Smooth muscle cell of the brain vasculature (primary cell): ENCODE measurements at places on chromosomes 7 and 10.

GRCh38 chr10:126090443-126090842 is 194.1 kb downstream of the FANK1 start:
- DNase-seq, result no peak

GRCh38 chr7:148266795-148267194 is 323.8 kb upstream of the C7orf33 start:
- DNase-seq, result no peak

DNA sequence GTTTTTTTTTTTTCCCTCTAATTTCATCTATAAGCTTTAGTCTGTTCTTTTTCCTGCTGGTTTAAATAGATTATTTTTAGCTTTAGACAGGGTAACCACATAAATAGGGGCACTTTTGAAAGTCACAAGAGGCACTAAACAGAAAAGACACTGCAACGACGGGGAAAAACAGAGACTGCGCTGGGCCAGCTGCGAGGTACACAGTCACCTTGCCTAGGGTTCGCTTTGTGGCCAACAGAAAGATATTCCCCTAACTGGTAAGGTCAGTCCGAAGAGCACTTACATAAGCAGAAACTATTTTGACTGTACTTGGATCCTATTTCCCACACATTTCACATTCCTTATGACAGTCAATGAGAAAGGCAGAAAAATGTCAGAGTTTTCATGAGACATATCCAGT is 175.6 kb upstream of the PHF14 start:
- no peak for DNase-seq

DNA sequence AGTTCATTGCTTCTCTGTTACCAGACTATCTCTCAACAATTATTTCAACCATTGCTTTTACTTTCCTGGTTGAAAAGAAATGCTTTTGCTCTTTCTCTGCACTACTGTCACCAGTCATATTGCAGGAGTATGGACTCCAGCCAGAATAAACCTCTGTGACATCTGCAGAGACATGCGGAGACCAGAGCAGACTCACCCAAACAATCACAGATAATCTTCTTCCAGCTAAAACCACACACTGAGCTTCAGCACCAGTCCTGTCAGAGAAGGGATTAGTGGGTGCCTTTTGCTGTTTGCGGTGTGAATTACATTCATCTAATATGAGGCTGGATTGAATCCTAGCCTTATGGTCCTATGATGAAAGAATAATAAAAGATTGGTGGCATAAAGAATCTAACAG is 258.6 kb downstream of the CNTNAP2 start:
- DNase-seq, result no peak

- no peak for DNase-seq
Observed at GRCh38 chr7:4845740-4846142, 16.1 kb downstream of the PAPOLB start.

DNA sequence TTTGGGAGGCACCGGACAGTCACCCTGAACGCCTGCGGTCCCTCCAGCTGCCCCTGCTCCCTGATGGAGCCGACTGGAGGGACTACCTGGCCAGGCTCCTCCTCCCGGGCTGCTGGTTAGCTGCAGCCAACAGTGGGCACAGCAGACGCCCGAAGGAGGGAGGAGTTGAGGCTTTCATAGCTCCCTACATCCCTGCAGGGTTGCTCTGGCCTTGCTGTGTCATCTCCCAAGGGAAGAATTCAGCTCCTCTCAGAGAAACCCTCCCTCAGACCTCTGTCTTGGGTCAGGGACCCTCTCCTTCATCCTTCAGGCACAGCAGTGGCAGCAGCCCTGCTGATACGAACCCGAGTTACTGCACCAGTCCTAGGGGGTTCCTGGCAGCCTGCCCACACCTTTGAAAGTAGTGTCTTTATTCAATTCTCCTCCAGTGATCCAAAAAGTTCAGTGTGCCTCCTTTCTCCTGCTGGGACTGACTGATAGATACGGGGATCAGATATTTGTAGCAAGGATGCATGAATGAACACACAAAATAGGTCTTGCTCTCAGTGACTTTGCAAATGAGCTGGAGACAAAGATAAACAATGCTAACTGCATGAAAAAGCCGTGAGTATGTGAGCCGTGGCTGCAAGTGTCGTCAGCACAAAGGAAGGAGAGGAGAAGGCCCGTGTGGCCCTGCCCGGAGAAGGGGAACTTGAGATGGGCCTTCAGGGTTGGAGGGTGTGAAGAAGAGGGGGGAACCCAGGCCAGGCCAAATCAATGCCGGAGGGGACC is 136.6 kb downstream of the PRKAG2 start:
- DNase-seq, result no peak

GRCh38 chr7:13955494-13955893 is 34.0 kb downstream of the ETV1 start:
- no peak for DNase-seq

DNA sequence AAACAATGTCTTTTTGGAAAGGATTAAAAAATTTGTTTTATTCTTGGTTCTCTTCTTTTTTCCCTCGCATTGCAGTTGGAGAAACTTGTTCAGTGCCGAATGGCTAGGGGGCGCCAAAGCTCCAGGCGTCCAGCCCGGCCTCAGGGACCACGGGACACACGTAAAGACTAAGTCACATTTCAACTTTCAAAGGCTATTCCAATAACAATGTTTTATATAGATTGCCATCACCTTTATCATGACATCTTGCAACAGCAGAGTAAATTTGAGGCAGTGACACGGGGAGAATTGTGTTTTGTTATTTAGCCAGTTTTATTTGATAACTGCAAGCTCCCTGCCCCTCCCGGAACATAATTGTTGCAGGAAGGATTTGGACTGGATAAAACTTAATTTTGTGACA is 2.2 kb upstream of the IGFBP3 start:
- DNase-seq, result peak; percentile 60

DNA sequence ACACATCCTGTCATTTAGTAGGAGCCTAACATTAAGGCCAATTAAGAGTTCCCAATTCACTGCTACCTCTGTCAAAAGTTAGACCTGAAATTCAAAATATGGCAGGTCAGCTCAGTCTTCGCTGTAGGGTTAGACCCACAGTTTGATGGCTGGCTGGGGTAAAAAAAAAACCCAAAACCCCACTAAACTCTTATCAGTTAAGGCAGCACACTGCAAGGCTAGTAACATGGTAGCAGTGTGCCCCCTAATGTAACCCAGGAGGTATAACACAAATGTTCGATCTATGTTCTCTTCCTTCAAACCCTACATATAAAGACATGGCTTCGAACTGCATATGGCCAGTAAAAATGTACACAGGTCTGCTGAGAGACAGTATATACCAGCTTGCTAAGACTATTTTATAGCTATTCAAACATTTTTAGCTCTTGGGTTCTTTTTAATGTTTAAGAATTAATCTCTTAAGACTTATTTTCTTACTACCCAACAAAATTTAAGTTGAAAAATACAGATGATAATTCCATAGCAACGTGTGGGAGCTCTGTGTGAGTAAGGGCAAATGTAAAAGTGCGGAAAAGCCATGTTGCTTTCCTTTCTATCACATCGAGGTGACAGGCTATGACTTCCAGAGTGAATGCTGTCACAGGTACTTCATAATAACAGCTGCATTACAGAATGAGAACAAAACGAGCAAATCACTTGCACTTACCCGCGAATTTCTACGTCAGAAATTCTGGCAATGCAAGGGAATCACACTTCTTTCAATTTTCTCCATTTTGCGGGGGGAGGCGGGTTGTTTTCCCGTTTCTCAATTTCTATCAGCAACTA is 168.4 kb upstream of the IMMP2L start:
- no peak for DNase-seq

DNA sequence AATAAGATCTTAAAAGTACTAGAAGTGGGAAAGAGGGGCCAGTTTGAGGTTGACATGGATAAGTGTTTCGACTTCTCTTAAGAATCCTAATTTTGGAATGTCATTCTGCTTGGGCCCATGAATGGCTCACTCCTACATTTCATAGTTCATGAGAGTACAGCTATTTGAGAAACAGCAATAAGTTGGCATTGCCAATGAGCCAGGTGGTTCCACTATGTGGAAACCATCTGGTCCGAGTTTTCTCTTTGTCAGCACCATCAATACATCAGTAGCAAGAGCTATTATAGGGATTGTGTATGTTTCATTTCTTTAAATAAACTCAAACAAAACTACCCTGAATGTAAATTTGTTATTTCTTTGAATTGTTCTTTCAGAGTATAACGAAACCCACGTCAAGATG is 78.1 kb upstream of the NEBL start:
- no peak for DNase-seq

DNA sequence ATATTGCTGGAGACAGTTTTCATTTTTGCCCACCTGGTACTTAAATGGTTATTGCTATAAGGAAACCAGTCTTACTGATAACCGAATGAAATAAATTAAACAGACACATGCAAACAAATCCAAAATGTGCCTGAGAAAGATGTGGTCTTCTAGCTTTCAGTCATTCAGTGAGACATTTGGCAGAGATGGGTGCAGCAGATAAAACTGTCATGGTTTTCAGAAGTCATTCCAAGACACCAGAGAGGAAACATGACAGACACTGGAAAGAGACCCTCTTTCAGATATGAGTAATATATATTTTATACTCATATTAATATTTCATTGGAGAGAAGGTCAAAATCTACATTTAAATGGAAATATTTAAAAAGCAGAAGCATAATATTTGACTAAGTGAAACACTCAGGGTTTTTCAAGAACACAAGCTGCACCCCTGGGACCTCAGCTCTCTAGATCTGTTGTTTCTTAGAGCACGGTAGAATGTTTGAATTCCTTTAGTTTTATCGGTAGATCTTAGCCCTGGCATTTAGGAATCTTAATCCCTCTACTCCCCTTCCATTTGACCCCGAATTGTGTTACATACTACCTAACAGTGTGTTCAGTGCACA is 246.1 kb downstream of the AUTS2 start:
- DNase-seq, result no peak

- no peak for DNase-seq
Observed at GRCh38 chr7:14551310-14551709, 351.2 kb downstream of the DGKB start.

- no peak for DNase-seq
Observed at GRCh38 chr7:155182406-155182970, 112.4 kb downstream of the HTR5A start.

DNA sequence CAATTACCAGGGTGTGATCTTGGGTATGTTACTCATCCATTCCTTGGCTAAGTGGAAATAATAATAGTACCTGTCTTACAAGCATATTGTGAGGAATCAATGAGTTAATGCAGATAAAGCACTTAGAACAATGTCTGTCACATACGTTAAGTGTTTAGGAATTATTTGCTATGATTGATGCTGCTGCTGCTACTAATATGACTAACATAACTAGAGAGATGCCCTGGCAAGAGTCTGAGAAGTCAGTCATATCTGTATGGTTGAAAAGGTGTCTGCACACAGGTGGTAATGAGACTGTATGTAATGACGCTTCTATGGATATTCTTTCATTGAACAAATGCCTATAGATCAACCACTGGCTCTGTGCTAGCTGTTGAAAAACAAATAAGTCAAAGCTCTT is 100.1 kb upstream of the PCGF5 start:
- DNase-seq, result no peak

DNA sequence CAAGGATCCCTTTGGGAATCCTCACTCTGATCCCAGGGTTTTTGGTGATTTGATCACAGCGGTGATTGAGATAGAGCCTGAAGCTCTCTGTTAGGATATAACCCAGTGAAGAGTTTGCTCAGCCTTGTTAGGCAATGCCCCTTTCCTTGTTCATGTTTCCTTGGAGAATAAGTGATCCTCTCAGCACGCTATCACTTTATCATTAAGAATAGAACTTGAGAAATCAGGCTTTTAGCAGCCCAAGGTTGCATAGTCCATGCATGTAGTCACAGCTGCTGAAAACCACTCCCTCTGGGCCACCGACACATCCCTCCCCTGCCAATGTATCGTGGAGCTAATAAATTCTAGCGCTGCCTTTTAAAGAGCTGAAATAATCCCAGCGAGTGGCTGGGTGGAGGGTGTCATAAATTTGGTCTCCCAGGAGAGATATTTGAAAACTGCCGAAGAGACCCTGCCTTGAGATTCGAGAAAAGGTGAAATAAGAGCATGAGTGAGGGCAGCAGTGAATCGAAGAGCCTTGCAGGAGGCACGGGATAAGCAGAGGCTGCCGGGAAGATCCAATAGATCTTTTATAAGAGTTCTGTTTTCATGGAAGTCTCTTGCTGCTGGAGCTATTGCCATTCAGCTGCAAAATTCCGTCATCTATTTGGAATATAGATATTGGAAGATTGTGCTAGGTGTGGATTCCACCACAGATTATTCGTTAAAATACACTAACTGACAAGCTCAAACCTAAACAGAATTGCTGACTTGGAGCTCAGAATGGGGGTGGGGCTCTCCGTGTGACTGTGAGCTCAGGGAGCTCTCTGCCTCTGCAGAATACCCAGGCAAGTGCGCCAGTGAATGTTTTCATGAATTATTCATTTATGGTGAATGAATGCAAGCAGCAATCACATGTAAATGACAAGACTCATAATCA is 249.8 kb downstream of the TRIL start:
- no peak for DNase-seq

DNA sequence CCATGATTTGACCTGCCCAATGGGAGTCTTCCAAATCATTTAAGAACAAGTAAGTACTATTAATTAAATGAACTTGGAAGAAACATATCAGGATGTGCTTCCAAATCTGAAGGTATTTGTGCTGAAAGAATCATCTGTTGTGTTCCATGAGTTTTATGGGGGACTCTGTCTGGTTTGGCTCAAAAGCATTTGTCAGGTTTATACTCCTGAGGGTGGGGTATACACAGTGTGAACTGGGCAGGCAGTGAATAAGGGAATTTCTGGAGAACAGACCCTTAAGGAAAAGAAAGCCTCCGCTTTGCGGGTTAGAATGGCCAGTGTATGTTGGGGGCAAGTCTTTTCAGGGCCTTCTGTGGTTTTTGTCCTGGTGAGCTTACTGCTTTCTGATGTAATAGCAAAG is 29.9 kb downstream of the TCF7L2 start:
- no peak for DNase-seq

DNA sequence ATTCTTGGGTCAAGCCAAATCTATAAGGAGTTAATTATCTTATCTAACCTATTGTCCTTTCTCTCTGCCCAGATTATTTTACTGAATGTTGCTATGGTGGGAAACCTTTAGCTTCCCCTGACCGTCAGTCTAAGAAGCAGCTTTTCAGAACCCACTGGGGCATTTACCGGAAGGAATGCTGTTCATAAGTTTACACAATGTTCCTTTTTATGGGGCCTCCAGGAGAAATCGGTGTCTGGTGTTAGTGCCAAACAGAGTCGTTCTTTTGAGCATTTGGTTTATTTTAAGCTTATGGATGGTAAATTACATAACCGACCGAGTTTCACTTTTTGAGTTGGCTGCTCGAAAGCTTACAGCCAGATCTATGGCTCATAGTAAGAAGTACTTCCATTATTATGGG is 111.9 kb downstream of the CACNB2 start:
- no peak for DNase-seq

DNA sequence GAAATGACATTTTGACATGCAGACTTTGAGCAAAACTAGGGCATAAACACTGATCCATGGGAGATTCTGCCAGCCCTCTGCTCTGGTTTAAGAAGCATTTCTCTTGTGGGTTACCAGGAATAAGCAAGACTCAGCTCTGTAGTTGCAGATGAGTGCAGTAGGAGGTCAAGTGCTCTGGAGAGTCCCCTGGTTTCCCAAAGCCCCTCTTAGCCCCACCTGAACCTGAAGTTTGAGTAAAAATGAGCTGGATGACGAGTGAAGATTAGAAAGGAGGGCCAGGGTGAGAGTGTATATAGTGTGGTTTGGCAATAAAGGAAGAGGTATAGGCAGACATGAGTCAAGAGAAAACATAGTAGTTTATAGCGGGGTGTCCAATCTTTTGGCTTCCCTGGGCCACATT is 220.3 kb downstream of the ARL4A start:
- no peak for DNase-seq

- no peak for DNase-seq
Observed at GRCh38 chr7:32539919-32540531, 44.7 kb downstream of the AVL9 start.
